ENCODE measurements at places on chromosomes 16 and 17. TPM values are rescaled to one million over a fixed set of nuclear protein-coding genes. Genes with fewer than 3 reads are reported as not detected.

DNA sequence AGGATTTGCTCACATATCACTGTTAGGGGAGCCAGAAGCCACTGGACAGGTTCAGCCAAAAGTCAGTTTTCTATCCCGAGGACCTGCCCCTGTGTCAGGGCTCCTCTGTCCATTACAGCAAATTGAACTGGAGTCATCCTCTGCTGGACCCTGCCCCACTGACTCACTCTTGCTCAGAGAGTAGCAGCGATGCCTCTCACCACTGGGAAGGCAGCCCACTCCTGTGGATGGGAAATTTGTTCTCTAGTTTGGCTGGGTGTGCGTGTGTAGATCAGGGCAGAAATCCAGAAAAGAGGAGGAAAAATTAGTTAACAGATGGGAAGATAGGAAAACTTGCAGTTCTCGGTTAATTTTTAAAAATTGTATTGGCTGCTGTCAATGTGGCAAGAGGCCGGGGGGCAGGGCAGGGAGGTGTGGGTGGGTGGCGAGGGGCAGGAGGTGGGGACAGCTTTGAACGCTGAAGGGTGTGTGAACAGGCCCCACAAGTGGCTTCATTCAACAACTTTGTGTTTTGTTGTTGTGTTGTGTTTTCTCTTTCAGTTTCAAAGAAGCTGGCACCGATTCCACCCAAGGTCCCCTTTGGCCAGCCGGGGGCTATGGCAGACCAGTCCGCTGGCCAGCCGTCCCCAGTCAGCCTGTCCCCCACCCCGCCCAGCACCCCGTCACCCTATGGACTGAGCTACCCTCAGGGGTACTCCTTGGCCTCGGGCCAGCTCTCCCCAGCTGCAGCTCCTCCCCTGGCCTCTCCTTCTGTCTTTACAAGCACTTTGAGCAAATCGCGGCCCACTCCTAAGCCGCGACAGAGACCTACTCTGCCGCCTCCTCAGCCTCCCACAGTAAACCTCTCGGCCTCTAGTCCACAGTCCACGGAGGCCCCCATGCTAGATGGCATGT lies 33.6 kb downstream of the ELAC2 start:
- no peak for DNase-seq

DNA sequence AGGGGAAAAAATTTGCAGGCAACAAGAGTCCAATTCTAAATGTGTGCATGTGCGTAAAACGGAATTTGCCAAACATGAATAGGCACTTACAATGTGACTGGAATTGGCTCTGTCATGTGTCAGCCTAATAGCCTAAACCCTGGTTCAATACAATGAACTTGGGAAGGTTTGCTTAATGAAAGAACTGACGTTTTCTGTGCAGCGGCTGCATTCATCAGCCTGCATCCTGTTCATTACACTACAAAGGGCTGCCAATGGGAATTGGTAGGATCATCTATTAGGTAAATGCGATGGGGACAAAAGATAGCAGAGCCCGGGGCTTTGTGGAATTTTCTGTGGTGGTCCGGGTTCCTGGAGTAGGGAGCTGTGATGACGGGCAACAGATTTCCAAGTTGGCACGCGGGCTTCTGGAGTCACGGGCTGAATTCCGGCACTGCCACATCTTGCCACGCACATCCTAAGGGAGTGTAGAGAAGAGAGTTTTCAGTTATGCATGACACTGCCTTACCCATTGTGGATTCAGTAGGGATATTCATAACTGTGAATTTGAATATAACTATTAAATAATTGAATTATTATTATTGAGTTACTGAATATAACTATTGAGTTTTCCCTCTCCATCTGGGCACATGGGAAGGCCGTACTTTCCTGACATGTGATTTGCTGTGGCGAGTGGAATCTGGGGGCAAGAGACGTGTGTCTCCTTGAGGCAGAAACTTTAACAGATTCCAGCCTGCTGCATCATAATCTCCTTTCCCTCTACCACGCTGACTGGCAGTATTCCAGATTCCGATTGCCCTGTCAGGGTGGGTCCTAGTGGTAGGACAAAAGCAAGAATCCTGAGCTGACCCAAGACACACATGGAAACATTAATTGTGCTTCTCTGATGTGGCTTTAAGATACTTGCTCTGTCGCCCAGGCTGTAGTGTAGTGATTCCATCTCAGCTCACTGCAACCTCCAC lies 565.6 kb downstream of the WWOX start:
- DNase-seq, result no peak

GRCh38 chr16:5024632-5025031 lies 9.1 kb downstream of the NAGPA start:
- no peak for DNase-seq

GRCh38 chr17:1446201-1446600 lies 9.8 kb downstream of the CRK start:
- no peak for DNase-seq

DNA sequence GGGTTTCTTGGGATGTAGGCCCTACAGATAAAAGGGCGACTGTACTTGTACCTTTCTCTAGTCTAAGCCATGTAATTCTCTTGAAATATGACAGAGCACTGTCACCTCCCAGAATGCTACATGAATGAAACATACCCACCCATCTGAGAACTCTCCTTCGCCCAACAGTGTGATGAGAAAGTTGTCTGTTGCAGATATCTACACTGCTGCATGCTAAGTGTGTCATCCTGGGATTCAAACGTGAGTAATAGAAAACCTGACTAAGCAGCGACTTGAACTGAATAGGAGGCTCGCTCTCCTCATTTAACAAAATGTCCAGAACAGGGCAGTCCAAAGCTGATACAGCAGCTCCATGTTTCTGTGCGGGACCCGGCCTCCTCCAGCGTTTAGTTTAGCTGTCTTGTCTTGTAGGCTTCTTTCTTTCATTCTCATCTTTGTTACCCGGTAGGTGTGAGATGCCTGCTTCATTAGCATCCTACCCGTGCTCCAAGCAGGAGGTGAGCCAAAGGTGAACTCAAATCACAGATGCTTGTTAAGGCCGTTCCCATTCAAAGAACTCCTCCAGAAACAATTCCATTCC lies 211.9 kb downstream of the PRKCA start:
- no peak for DNase-seq

DNA sequence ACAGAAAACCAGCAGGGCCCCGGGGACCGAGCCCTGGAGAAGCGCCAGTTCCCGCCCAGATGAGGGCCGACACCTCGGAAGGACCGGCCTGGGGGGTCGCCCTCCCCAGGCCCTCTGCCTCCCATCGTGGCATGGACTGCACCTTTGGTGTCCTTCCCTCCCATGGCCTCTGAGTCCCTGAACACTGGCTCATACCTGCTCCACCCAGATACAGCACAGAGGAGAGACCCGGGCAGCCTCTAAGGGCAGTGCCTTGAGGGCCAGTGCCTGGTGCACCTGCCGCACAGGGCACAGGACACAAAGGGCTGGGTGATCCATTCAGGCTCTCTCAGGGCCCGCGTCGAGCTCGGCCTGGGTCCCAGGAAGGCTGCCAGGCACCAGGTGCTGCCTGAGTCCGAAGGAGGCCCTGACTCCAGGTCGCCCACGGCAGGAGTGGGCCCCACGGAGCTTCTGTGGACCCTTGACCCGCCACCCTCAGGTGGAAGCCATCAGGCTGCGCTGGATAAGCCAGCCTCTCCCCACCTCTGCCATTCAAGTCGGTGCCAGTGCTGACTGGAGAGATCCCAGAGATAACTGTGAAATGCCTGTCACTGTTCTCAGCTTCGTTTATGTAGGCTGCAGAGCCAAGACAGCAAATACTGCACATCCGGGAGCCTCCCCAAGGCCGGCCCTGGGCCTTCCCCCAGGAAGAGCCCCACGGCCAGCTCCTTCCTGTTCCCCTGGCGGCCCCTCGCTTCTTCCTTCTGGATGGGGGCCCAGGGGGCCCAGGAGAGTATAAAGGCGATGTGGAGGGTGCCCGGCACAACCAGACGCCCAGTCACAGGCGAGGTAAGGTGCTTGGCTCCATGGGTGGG lies at the start of gene ZG16B:
Gene ZG16B, plus strand, starts transcription at position 803 of the 854 bp plus-strand sequence. CDS start 139 bp downstream, outside the sequence.
- DNase-seq, result no peak

DNA sequence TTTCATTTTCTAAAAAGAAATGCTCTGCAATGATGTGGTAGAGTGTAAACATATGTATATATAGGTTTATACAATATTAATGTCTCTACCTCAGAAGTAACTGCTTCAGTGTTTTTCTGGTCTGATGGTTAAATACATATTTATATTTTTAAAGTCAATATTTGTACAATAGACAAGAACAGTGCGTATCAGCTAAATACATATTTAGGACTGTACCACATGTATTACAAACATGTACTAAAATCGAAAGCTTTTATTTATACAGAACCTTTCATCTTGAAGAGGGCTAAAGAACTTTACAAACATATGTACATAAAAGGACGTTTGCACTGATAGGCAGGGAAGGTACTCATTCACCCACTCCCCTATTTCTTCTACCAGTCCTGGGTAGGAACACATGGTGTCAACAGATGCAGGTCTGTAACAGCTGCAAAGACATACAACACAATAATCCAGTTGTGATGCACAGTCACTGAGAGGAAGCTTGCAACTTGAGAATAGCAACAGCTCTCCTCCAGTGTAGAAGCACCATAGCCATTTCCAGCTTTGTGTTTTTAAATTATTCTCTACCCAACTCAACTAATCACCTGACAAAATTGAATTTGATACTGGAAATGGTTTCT lies 206.9 kb upstream of the C17orf78 start:
- DNase-seq, result no peak

- no peak for DNase-seq
Measured at GRCh38 chr17:40440166-40440565, 3.1 kb upstream of the IGFBP4 start.

- DNase-seq, result no peak
Measured at GRCh38 chr17:76690596-76691280, 20.0 kb downstream of the MXRA7 start.

DNA sequence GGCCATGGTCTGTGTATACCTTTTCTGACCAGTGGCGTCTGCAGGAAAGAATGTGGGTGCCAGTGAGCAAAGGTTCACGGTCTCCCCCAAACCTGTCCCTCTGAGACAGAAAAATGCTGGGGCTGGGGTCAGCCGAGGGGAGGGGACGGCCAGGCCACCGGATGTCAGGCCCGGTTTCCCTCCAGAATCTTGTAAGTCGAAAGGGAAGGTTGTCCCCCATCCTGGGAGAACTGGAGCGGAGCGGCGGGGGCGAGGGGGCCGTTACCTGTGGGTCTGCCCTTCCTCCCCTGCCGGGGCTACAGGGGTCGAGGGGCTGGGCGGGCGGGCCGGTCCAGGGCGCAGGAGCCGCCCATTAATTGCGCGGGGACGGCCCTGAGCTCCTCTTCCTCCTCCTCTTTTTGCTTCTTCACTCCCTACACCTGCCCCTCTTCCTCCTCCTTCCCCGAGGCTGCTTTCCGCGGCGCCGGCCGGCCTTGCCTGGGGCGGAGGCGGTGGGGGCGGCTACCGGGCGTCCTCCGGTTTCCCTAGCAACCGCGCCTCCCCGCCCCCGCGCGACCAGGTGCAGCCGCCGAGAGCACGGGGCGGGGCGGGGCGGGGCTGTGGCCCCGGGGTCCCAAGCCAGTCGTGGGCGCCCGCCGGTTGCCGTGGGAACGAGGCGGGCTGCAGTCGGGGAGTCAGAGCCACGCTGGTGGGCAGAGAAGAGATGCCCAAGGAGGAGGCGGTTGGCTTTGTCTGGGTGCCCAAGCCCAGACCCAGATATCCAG lies at the start of gene MARCHF10:
Gene MARCHF10, minus strand, starts transcription at position 503 of the 764 bp plus-strand sequence. CDS start 6,579 bp downstream, outside the sequence.
- DNase-seq, result no peak

GRCh38 chr17:62797959-62798358 lies 10.2 kb downstream of the MARCHF10 start:
- no peak for DNase-seq

DNA sequence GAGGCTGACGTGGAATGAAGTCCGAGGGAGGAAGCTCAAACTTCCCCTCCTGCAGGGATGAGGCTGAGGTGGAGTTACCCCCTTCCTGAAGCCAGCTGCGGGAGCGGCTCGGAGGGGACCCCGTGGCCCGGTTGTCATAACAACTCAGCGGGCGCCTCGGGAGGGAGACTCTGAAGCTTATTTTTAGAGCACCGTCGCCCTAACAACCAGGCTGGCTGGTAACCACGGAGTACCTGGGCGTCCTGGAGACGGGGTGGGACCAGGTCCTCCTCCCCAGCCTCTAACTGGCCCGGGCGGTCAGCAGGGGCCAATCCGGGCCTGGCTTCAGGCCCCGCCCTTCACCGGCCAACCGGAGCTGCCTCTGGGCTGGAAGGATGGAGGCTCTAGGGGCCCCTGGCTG lies 27.7 kb downstream of the NECAB2 start:
- peak; percentile 55 for DNase-seq

DNA sequence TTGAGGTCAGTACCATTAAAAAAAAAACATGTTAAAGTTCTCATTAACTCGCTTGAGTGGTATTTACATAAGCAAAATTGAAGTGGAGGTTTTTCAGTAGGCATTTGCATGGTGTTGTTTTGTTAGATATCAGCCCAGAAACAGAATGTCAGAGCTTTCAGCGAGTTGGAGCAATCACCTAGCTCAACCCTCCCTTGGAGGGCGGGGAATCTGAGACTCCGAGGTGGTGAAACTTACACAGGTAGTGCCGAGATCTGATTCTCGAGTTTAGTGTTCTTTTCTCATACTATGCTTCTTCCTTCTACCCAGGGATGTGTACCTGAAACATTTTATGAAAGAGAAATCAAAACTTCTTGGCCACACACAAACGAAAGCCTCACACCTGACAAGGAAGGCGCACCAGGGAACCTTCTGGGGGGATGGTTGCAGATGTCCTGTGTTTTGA lies 6.6 kb downstream of the SEC14L1 start:
- DNase-seq, result no peak

KRT16 gene
- polyA plus RNA-seq, result not detected

RHBDF2 gene
- polyA plus RNA-seq, result 9.2 TPM

CACNA1G gene
- 7.8 TPM for polyA plus RNA-seq

UTS2R gene
- 1.1 TPM for polyA plus RNA-seq
